Tibial nerve (tissue), 4 donors: ENCODE measurements at places on chromosomes 13 and 19. TPM values are rescaled to one million over a fixed set of nuclear protein-coding genes. Genes with fewer than 3 reads are reported as not detected.

DNA sequence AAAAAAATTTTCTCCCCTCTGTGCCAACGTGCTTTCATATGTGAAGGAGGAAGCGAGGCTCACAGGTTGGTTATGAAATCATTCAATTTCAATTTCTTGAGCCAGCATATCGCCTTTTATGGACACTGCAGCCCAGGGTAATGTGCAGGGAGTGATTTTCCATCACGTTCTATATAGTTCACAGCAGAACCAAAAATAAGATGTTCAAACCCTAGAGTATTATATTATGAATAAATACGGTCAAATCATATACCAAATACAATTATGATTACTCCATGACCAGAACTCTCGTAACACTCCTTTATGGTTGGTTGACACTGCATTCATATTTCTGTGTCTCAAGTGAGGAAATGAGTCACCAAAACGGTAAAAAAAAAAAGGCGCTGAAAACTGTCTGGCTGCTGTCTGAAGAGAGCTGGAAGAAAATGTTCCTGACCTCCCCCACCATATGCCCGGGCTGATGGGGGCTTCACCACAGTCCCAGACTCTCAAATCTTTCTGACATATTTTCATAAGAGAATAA lies 75.8 kb upstream of the UBAC2 start:
- H3K27ac ChIP-seq: no peak overlapping the region
- H3K4me1 ChIP-seq: peaks cover 12% of the 10 kb centered on the region
- no peak overlapping the region for H3K4me3 ChIP-seq
- no peak for DNase-seq
- no peaks in the 10 kb centered on the region for H3K36me3 ChIP-seq

The NXNL1 gene
- not detected for total RNA-seq

The ATP8A2 gene
- 0.30 TPM for total RNA-seq

The TMEM190 gene
- not detected for total RNA-seq

GRCh38 chr19:3849092-3849491 lies 19.7 kb downstream of the ZFR2 start:
- H3K4me3 ChIP-seq: no peak overlapping the region
- no peaks in the 10 kb centered on the region for H3K4me1 ChIP-seq
- no peak for DNase-seq
- peaks cover 2% of the 10 kb centered on the region for H3K27me3 ChIP-seq
- H3K36me3 ChIP-seq: no peaks in the 10 kb centered on the region

- DNase-seq: no peak
- no peak overlapping the region for H3K27ac ChIP-seq
- no peak overlapping the region for H3K4me3 ChIP-seq
- no peaks in the 10 kb centered on the region for H3K4me1 ChIP-seq
- H3K27me3 ChIP-seq: no peaks in the 10 kb centered on the region
- no peaks in the 10 kb centered on the region for H3K36me3 ChIP-seq
These were observed 366.2 kb downstream of the DCT start for GRCh38 chr13:94113245-94113644.

DNA sequence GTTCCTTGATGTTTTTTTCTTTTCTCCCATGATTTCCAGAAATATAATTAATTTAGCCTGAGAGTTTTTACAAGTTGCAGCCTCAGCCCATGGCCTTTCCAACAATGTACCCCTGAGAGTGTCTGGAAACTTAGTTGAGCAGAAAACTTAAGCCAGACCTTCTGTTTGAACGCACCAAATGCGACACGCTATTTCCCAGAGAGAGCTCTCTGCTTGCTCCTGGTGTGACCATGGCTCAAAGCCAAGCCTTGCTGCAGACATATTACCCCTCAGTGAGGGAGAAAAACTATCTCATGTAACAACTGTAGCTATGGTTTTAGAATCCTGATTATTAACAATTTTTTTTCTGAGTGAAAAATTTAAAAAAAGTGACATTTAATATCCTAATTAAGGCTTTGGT lies 1204.5 kb upstream of the SLC10A2 start:
- H3K36me3 ChIP-seq: no peaks in the 10 kb centered on the region
- H3K4me3 ChIP-seq: no peak overlapping the region
- no peak overlapping the region for H3K27ac ChIP-seq
- H3K27me3 ChIP-seq: no peaks in the 10 kb centered on the region
- H3K4me1 ChIP-seq: no peaks in the 10 kb centered on the region
- DNase-seq: no peak
